Upper lobe of left lung (tissue), 6 donors: ENCODE measurements at places on chromosomes 1 and 21. TPM values are rescaled to one million over a fixed set of nuclear protein-coding genes. Genes with fewer than 3 reads are reported as not detected.

GRCh38 chr1:223710179-223711133 is 1.9 kb upstream of the CAPN2 start:
- DNase-seq, result no peak

DNA sequence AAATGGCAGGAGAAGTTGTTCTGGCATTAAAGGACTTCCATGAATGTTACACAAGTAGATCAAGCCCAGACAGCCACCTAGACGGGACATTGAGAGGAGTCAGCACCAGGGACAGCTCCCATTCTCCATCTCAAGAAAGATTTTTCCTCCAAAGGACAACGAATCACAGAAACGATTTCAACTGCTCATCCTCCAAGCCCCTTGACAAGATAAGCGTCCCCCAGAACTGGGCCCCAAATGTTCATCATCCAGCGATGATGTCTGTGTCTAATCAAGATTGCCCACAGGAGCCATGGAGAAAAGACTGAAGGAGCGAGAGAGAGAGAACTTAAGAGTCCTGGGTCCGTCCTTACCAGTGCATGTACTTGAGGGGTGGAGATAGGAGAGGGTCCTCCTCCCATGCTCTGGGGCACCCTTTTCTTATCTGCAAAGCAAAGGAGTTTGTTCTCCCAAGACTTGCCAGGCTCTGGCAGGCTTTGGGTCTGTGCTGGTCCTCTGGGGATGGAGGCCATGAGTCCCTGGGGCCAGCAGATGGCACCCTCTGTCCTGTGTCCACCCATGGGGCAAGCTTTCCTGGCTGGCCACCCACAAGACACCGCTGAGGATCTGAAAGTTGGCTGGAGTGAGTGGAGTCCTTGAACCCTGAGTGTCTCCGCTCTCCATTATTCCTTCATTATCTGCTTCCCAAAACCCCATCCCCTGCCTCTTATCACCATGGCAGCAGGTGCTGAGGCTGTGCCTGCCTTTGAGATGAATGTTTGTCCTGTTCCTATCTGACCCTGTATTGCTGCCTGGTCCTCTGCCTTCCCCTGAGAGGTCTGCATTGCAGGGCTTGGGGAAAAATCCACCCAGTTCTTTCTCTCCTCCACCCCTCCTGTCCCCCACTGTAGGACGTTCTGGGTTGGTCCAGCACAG is 164.6 kb downstream of the ACTL8 start:
- no peak for DNase-seq

The FHAD1 gene
- 14.6 TPM for total RNA-seq

The ADAMTS4 gene
- total RNA-seq, result 9.9 TPM

DNA sequence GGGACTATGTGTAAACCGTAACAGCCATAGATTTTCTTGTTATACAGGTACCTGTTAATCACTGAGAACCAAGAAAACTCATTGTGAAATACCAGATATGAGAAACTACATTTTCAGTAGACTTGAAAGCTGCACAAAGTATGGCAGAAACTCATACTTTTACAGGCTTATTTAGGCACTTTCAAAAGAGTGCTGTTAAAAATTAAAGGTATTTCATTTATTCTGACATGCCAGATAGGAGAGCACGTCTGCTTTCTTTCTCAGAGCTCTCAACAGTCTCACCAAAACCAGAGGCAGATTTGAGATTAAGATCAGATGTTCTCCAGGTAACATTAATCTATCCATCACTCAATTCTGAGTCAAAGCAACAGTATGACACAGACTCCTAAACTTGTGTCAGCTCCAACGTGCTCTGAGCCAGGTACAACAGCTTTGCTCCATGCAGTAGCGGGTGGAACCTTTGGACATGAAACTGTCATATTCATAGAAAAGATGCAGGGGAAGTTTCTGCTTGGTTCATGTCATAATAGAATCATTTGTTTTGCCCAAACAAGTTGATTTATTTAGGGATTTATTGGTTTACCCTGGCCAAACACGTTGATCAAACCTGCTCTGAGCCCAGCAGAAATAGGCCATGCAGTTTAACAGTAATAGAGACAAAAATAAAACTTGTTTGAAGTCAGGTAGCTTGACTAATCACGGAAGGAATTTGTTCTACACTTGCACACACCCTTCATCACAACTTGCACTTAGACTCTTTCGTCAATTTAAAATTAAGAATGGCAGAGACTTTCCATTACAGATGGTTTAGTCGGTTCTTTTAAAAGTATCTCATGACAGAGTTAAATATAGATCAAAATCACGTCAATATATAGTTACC is 20.8 kb upstream of the TSNAX start:
- DNase-seq, result no peak

The GBP4 gene
- total RNA-seq, result 13.6 TPM

The PPIAL4G gene
- not detected for total RNA-seq

DNA sequence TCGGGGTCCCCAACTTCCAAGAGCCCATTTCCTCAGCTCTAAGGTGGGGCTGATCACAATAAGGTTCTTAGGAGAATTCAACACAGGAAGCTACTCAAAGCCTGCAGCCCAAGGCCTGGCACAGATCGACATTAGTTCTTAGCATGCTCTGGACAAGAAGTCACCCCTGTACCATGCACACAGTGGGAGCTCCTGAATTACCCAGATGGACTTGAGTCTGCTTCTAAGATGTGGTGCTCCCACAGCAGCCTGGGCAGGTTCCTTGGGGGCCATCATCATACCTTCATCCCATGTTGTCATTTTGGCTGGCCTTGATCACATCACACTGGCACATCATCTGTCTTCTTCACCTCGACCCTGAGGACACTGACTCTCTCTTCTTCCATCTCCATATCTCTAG is 153.3 kb upstream of the VAMP3 start:
- DNase-seq, result no peak

DNA sequence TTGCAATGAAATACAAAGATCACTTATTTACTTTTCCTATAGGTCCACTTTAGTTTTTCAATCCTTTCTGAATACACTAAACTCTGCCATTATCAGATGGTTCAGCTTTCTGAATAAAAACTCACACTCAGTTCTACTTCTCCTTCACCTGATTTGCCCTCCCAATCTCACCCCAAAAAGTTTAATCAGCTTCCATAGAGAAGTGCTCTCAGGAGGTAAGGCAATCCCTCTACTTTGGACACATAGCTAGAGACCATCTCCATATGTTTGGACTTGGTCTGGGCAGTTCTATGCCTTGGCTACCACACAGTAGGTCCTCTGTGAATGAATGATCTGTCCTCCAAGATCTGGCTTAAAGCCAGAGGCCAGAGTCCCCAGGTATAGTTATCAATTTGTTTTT is 40.9 kb downstream of the PTPN14 start:
- DNase-seq, result no peak

The LIPI gene
- total RNA-seq, result not detected

GRCh38 chr1:198166900-198167299 is 10.1 kb downstream of the NEK7 start:
- DNase-seq, result no peak

DNA sequence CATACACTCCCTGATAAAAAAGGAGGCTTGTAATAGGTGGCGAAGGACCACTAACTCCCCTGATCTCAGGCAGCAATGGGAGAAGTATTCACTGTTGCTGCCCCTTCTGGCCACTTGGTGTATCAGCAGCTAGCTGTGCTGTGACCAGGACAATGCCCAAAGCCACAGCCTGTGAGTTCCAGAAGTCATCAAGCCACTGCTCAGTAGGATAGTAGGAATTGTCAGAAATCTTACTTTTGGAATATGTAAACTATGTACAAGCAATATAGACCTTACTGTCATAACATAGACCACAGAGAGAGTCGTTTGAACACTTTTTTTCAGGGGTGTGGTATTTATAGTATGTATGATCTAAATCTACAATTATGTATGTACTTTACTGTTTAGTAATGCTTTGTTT is 248.3 kb upstream of the CAMK1G start:
- no peak for DNase-seq

The KRTAP21-2 gene
- total RNA-seq, result not detected

DNA sequence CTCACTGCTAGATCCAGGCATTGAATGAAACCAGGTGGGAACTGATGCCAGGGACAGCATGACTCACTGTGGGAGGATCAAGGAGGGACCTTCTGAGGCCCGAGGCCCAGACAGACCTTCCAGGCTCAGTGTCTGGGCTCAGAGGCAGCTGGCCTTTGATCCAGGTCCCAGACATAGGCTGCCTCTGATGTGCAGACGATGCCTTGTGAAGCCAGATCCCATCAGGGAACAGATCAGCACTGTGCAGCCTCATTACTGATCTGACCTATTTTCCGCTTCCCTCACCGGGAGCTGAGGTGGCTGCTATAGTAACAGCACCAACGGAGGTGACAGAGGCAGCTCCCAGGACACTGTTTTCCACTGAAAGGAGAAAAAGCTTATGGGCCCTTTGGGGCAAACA is 399.5 kb downstream of the MATN1 start:
- DNase-seq, result no peak

GRCh38 chr1:220338759-220339158 is 66.5 kb upstream of the RAB3GAP2 start:
- DNase-seq, result no peak

DNA sequence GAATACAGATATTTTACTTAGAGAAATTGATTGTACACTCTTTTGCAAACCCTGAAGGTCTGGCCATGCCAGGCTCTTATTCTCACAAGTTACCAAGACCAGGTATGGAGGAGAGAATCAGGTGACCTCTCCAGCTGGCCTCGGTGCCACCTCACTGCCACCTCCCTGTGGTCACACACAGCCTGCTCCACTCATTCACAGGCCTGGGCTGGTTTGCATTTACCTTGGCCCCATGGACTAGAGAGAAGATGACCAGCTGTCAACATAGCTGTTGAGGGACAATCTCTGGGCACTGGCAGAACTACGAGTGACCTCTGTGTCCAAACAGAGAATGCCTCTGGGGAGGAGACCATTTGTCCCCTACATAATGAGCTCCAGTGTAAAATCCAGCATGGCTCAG is 291.2 kb upstream of the RUNX1 start:
- DNase-seq, result no peak

The DBT gene
- 4.4 TPM for total RNA-seq

GRCh38 chr1:217453816-217454215 is 177.1 kb downstream of the GPATCH2 start:
- no peak for DNase-seq

The SLC44A3 gene
- total RNA-seq, result 15.3 TPM

- no peak for DNase-seq
Measured at GRCh38 chr1:208159555-208160258, 84.5 kb downstream of the PLXNA2 start.

DNA sequence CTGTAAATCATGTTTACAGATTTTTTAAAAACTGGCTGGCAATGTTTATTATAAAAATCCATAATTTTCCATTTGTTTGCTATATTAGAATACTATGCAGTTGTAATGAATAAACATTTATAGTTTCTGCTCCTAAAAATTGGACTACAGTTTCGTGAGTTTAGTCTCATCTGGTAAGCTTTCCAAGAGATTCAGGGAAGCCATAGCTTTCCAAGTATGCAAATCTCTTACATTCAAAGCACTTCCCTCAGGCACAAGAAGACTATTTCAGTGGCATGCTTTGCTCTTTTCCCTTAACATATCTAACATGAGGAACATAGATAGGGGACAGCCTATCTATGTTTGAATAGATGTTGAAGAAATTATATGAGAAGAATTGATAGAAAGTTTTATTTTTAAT is 77.2 kb downstream of the ADGRL2 start:
- DNase-seq, result no peak

The ATP1A2 gene
- 2.2 TPM for total RNA-seq

- no peak for DNase-seq
Measured at GRCh38 chr1:212670301-212670700, 29.3 kb downstream of the BATF3 start.

DNA sequence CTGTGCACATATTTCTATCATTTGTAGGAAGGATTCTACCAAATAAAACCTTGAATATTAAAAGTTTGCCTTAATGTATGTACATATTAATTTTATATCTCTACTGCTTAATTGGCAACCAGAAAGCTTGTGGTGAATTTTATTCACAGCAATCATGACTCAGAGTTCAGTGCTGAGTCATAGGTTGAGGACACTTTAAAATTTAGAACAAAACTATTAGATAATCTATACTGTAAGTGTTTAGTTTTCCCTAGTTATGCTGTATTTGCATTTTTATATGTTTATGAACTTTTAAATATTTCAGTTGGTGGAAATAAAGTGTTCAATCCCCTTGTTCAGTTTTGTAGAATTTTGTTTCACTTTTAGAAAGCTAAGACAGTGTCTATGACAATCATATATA is 841.5 kb downstream of the KCNT2 start:
- DNase-seq, result no peak

DNA sequence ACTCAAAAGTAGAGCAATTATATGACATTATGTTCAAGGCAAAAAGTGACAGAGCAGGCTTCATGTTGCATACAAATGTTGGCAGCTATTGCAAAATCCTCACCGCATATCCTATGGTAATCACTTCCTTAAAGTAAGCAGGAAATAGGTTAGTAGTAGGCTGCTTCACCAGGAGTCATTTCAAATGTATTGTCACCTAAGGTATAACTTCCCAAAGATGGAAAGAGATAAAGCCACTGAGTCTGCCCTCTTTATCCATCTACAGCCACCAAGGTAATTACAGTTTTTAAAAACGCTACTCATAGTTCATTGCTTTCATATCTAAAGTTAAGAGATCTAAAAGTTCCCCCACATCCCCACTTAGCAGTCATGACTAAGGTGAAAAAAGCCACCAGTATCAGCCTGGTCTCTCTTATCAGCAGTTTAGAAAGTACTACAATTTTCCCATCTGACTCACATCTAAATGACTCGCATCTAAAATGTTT is 31.6 kb upstream of the UBE2U start:
- no peak for DNase-seq
